ENCODE measurements at places on chromosomes 11 and 22. TPM values are rescaled to one million over a fixed set of nuclear protein-coding genes. Genes with fewer than 3 reads are reported as not detected.

Gene STK33
- total RNA-seq = 4.2 TPM

Gene CELSR1
- 28.0 TPM for total RNA-seq

Gene PLAAT5
- not detected for total RNA-seq

Gene PRDM11
- 7.7 TPM for total RNA-seq

Gene KRTAP5-2
- total RNA-seq = not detected

Gene TSPAN18
- 2.3 TPM for total RNA-seq

Gene CRY2
- total RNA-seq = 4.6 TPM

Gene OR5F1
- not detected for total RNA-seq

Gene SERPING1
- 0.91 TPM for total RNA-seq

Gene CRYBA4
- total RNA-seq = not detected

Gene GAS2
- 1.3 TPM for total RNA-seq

Gene LMNTD2
- 2.7 TPM for total RNA-seq

Gene IRAG1
- total RNA-seq = 0.06 TPM

Gene CALCA
- total RNA-seq = not detected

Gene SPI1
- not detected for total RNA-seq

Gene DNAJC4
- 22.9 TPM for total RNA-seq

Gene PPFIBP2
- 12.0 TPM for total RNA-seq

Gene OR8D4
- total RNA-seq = not detected

Gene F2
- total RNA-seq = 2.2 TPM

Gene GLYATL2
- not detected for total RNA-seq

Gene NEFH
- 0.16 TPM for total RNA-seq

Gene OR1S2
- not detected for total RNA-seq

Gene ACRV1
- total RNA-seq = not detected

Gene LRRC74B
- not detected for total RNA-seq

Gene TRIM49B
- total RNA-seq = not detected

Gene CECR2
- 0.14 TPM for total RNA-seq

Gene OR8B3
- not detected for total RNA-seq

Gene SPDYC
- not detected for total RNA-seq

Gene PDE2A
- 2.3 TPM for total RNA-seq

Gene ZP1
- 0.22 TPM for total RNA-seq

Gene NFRKB
- total RNA-seq = 9.8 TPM

Gene TSSK2
- total RNA-seq = not detected

Gene OR52I2
- total RNA-seq = not detected

Gene TMEM45B
- total RNA-seq = not detected

Gene PDGFD
- total RNA-seq = 6.1 TPM

Gene CCDC81
- total RNA-seq = 0.20 TPM

Gene CSNK2A3
- 1.9 TPM for total RNA-seq

Gene DDI1
- not detected for total RNA-seq

Gene PVALB
- total RNA-seq = not detected

Gene OR4A16
- not detected for total RNA-seq

Gene FGF19
- total RNA-seq = 0.05 TPM

Gene SLCO2B1
- 2.9 TPM for total RNA-seq

Gene RHOD
- 53.3 TPM for total RNA-seq

Gene P2RY6
- 7.5 TPM for total RNA-seq
